Renal cortex interstitium (tissue), 15 donors: ENCODE measurements at places on chromosomes 4 and X.

DNA sequence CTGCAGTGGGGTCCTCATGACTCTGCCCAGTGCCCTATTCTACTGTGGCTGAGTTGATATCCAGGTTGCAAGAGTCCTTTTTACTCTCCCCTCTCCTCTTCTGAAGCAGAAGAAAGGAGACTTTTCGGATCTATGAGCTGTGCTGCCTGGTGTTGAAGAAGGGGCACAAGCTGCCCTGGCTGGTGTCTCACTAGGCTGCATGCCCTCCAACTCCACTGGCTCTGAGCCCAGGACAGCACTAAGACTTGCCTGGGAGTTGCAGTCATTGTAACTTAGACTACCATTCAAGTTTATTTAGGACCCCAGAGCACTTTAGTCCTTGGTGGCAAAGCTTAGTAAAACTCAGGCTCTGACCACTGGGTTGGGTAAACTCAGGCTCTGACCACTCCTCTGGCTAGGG lies 89.4 kb downstream of the GABRB1 start:
- DNase-seq = no peak

- no peak for DNase-seq
Observed at GRCh38 chrX:703866-704265, 73.3 kb downstream of the SHOX start.

DNA sequence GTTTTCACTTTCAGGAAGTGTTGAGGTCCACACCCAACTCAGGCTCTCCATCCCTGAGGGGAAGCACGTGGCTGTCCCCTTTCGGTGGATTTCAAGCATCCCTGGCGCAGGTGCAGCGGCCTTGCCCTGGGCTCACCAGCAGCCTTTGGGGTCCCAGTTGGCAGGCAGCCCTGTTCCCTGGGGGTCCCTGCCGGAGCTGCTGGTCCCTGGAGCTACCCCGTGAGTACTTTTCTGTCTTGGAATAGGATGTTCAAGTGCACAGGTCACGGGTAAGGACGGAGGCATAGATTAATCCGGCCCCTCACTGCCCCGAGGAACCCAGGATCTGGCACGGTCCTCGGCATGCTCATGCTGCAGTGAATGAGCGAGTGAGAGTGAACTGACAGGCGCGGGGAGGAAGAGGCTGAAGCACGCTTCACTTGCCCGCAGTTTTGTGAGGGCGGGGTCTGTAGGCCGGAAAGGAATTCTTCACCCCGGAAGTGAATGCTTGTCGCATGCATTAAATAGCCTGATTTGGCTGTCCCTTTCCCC lies 117.2 kb upstream of the FAT1 start:
- no peak for DNase-seq

DNA sequence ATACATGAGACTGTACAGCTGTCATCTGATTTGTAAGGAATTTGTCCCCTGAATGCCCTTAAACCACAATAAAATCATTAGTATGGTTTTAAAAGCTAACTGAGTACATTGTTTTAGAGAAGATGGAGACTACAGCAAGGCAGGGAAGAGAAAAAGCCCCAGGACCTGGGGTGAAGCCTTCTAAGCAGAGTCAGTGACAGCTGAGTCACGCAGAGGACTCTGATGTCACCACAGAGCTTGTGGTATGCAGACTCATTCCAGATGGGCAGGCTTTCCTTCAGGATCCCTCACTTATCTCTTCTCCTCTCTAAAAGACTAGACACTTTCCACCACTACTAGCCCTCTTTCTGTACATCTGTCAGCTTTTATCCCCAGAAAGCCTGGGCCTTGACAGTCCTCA lies 97.1 kb upstream of the ATOH1 start:
- no peak for DNase-seq

DNA sequence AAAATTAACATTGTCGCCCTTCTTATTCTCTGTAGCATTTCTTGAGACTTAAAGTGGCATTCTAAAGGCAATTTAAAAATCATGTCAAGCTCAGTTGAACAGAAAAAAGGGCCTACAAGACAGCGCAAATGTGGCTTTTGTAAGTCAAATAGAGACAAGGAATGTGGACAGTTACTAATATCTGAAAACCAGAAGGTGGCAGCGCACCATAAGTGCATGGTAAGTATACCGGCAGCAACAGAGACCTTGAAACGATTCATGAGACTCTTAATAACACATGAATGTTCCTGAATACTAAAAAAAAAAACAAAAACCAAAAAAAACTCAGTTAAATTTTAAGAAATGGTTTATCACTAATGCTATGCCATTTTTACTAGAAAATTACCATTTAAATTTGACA lies 82.4 kb upstream of the HPRT1 start:
- no peak for DNase-seq

DNA sequence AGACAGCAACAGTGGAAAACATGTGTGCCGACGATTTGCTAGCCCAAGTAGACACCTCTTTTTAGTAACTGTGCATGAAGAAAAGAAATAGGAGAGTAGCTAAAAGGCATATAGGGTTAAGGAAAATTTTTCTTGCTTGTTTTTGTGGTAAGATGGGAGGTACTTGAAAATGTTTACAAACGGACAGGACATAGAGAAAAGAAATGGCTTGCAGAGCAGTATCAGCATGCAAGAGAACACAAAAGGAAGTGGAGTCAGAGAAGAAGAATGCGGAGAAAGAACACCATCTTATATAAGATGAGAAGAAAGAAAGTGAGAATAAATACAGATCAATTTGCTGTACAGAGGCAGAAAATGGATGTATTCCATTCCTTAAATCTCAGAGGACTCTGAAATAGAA lies 263.7 kb upstream of the ETNPPL start:
- DNase-seq = no peak

GRCh38 chrX:46168254-46168653 lies 377.0 kb downstream of the ZNF674 start:
- no peak for DNase-seq

GRCh38 chrX:20382518-20383297 lies 116.0 kb upstream of the RPS6KA3 start:
- DNase-seq = no peak

- DNase-seq = no peak
Observed at GRCh38 chr4:107906458-107907100, 24.8 kb upstream of the CYP2U1 start.

DNA sequence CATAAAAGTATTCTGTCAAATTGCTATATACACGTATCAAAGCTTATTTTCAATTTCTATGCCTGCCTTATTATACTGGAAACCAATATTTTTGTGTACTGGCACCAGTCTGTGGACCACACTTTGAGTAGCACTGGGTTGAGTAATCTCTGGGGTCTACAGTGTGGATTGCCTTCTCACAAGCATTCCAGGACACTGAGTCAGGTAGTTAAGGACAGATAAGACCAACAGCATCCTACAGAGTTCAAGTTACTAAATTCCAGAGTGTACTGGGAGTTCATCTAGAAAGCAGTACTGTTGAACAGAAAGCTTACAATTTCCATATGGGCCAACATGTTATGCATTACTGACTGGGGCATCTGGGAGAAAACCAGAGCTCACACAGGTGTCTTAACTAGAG lies 61.8 kb downstream of the VMA21 start:
- DNase-seq = no peak

DNA sequence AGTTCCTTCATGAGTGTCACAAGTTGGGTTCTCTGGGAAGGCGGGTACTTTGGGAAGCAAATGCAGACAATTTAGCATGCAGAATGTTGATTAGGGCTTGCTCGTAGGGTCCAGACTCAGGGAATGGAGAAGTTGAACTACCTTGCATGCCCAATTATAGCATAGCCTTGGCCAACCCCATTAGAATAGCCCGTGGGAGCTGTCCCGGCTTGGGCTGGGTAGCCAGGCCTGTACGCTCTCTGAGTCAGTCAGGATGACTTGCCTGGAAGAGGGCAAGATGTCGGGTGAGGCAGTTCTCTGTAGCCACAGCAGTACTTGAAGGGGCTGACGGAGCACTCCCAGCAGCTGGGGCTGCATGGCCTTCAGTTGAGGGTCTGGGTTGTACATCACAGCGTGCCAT lies 19.5 kb downstream of the KIAA0232 start:
- DNase-seq = no peak

DNA sequence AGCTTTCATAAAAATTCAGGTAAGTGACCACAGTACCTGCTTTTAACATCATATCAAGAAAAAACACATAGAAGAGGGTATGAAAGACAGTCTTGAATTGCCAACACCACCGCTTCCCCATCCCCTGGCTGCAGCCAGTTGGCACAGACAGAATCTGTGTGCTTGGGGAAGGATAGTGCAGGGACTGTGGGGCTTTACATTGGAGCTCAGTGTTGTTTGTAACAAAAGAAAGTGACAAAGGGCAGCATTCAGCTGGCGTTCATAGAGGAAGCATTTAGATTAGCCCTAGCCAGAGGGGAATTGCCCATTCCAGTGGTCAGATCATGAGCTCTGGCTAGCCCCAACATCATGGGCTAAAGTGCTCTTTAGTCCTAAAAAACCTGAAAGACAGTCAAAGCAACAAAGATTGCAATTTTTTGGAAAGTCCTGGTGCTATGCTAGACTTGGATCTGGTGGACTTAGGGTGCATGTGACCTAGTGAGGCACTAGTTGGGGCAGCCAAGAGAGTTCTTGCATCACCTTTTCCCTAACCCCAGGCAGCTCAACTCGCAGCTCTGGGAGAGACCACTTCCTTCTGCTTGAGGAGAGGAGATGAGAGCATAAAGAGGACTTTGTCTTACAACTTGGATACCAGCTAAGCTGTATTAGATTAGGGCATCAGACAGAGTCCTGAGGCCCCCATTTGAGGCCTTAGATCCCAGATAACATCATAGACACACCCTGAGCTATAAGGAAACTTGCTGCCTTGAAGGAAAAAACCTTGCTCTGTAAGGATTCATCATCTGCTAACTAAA lies 1602.4 kb upstream of the ADGRL3 start:
- DNase-seq = no peak

GRCh38 chrX:88655460-88655859 lies 91.6 kb upstream of the CPXCR1 start:
- no peak for DNase-seq

DNA sequence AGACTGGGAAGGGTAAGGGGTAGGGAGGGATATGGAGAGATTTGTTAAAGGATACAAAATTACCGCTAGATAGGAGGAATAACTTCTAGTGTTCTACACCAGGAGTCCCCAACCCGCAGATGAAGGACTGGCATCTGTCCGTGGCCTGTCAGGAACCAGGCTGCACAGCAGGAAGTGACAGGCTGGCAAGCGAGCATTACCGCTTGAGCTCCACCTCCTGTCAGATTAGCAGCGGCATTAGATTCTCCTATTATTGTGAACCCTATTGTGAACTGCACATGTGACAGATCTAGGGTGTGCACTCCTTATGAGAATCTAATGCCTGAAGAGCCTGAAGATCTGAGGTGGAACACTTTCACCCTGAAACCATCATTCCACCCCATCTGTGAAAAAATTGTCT lies 27.9 kb upstream of the BBS7 start:
- DNase-seq = no peak

DNA sequence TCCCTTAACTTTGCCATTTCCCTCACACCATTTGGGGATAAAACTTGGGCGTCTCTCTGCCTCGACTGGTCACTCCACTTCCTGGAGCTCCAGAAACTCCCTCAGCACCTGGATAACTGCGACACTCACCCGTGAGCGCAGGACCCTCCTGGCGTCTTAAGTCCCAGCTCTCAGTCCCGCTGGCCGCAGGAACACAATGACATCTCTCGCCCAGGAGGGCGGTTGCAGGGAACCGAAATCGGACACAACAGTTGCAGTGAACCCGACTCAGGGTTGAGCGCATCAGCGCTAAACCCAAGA lies 370.9 kb upstream of the SMIM31 start:
- DNase-seq = no peak

DNA sequence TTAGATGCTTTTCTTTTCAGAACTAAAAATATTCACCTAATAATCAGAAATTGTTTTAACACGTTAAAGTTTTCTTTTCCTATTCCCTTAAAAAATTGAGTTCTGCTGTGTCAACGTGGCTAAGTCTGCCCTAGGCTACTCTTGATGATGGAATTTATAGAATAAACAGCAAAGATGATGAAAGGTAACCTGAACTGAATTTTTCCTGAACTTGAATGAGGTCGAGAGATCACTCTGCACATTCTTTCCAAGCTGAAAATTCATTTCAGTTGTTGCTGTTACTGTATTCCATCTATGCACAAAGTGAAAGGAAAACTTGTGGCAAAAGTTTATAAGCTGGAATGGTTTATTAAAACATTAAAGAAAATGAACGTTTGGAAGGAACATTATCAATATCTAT lies 245.9 kb upstream of the GIMD1 start:
- DNase-seq = no peak

- DNase-seq = no peak
Observed at GRCh38 chr4:39825090-39825489, 127.2 kb downstream of the UBE2K start.
